Stimulated activated CD4-positive, alpha-beta T cell treated with anti-CD3 and anti-CD28 coated beads, Interleukin-4, amount 100 ng/mL, for 48 hours (primary cell): ENCODE measurements at places on chromosomes 12 and 14.

DNA sequence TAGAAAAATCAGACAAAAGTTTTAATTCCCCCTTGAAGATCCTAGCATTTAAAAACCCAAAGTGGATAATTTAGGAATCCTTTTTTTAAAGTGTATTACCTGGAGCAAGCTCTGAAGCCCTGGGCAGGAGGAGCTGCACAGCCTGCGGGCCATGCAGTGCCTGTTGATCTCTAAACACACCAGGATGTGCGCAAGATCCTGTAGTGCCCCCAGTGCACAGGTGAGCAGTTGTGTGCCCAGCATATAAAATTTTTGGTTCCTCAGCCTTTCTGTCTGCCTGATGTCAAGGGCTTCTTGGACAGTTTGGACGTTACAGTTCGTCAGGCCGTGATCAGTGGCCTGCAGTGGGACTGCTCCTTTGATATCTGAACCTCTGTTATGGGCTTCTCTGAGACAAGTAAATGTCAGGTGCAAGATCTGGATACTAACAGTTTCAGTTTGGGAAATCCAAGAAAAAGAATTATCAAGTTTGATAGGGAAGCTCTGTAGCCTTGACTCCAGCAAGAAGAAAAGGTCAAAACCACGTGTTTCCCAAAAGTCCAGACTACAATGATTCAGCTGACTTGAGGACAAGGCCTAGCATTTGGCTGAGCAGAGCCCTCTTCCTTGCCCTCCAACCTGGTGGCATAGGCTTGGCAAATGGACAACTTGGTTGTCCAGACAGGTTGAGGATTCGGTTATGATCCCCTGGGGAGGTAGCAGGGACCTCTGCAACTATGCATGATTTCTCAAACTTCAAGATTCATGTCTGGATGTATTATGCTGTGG lies 1.0 kb downstream of the ATXN7L3B start:
- no peak for DNase-seq

DNA sequence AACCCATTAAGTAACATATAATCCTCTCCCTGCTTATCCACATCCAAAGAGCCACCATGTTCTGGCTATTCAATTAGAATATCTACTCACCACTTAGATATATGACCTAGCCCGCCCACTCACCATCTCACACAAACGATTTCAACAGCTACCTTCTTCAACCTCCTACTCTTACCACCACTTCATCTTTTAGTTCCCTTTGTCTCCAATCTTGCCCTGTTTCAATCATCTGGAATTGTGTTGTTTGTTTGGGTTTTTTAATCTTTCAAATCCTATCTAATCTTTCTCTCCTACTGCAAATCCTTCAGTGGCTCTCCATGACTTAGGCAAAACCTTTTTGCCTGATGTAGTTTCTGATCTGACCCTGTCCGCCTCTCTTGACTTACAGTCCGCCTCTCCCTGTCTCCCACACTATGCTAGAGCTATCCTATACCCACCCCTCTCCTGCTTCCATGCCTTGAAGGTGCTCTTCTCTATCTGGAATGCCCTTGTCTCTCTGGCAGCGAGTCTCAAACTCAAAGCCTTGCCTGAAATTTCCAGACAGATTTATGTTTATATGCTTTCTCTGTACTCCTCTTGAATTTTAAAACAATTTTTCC lies 161.0 kb upstream of the CRY1 start:
- DNase-seq, result no peak

DNA sequence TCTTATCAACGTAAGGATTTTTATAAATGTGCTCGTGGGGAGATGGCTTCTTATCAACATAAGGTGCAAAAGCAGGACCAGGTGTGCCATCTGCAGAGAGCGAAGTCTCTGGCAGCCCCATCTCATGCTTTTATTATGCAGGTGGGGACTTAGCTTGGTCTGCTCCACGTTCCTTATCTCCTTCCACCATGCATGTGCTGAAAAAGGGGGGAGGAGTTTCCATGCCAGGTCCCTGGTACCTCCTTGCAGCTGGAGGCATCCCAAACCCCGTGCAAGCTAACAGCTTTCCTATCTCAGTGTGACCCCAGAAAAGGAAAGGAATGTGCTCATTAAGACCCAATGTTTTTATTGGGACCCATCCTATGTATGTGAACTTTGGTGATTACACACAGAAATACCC lies 608.5 kb downstream of the TMEM121 start:
- DNase-seq, result no peak

DNA sequence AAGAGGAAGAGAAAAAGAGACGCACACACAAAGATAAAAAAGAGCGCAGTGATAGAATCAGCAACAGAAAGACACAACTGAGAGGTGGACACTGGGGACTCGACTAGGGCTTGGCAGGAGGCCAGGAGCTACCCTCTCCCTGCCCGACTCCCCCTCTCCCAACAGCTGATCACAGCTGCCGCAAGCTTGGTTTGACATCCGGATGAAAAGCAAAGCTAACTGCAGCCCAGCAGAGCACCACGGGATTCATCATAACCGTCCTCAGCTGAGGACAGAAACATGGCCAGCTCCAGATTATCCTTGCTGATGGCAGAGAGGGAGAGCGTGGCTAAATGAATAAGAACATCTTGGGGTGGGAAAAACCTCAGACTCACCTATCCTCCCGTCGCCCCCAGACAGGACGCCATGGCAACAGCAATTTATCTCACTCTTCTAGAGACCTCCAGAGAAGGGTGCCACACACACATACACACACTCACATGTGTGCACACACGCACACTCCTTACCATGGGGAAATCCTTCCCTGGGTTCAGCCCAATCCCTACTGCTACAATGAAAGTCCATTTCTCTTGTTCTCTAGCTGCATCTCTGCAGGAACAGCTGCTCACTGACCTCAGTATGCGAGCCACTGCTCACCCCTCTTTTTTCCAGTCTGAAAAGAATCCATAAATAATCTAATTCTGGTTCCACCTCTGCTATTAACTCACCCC lies 135.3 kb downstream of the NTF3 start:
- DNase-seq, result no peak
